ENCODE measurements at places on chromosomes 12 and 14.

- DNase-seq, result no peak
Observed at GRCh38 chr12:7046383-7047105, 14.0 kb upstream of the C1S start.

GRCh38 chr14:102878174-102878969 is 44.1 kb upstream of the AMN start:
- DNase-seq, result no peak

DNA sequence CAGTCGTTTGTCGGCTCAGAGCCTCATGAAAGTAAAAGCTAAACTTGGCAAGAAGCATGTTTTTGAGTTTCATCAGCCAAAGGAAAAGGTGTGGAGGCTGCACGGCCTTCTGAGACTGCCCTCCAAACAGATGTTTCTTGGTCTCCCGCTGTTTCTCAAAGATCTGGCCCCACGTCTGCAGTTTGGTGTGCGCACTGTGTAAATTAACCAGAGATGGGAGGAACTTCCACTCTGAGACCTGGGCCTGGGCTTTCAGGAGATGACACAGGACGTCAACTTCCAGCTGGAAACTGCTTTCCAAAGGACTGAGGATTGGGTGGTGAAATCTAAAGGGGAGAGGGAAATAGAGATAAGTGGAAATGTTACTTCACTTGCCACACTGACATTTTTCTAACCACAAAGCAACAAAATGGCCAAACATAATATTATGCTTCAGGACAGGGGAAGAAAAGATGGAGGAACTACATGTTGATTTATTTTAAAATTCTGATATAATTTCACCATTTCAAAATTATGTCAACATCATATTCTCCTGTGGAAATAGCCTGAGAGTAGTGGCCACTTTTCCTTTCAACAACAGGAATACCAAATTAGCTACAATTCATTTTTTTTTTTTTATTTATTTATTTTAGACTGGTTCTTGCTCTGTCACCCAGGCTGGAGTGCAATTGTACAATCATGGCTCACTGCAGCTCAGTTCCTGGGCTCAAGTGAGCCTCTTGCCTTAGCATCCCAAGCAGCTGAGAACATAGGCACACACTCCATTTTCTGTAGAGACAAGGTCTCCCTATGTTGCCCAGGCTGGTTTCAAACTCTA is 27.6 kb downstream of the KICS2 start:
- no peak for DNase-seq

GRCh38 chr14:23582906-23583760 is 4.5 kb upstream of the JPH4 start:
- no peak for DNase-seq

GRCh38 chr14:22553445-22553844 is 35.6 kb downstream of the DAD1 start:
- DNase-seq, result no peak

DNA sequence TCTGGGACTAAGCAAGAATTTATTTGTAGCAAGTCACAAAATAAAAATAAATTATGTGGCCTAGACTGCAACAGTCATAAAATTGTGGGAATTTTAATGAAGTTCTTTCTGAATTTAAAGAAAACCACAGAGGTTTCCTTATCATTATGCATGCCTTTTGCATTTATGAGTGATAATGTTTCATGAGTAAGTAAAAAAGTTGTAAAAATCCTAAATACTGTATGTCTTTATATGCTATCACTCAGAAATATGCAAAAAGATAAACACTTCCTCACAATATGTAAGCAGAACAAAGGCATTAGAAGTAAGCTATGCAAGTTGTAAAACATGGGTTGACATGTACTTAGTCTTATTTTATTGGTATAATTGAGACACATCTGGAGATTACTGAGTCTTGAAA is 239.4 kb upstream of the PDE3A start:
- DNase-seq, result no peak

- no peak for DNase-seq
Observed at GRCh38 chr14:79356040-79356439, 855.3 kb downstream of the DIO2 start.

DNA sequence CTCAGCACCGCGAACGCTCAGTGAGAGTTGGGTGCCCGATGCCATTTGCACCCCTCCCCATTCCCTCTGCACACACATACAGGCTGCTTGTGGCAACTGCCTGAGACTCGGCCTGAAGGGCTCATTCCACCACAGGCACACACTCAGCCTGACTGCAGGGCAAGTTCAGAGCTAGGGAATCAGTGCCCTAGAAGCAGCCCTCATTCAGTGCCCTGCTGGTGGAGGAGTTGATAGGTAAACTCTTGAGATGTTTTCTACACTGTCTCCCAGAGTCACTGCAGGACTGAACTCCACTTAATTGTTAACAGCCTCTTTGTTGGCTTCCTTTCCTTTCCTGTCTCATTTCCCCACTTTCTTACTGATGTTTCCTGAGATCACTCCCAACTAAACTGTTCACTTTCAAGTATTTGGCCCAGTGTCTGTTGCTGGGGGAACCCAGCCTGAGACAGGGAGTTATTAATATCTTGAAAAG is 16.9 kb downstream of the PPP1R36 start:
- DNase-seq, result no peak

DNA sequence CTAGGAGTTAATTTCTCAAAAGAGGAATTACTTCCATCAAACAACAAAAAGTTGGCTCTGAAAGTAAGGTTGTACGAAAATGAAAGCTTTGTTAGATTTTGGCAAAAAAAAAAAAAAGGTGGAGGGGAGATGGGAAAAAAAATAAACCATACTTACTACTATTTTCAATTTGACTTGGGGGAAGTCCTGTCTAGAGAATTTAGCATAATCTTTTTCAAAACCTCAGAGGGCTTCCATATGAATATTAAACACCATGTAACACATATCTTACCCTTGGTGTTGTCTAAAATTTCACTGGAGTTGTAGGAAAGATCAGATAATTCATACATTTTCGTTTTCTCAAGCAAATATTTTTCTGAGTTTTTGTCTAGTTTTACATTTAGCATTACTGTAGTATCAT is 17.5 kb downstream of the GRIP1 start:
- no peak for DNase-seq

DNA sequence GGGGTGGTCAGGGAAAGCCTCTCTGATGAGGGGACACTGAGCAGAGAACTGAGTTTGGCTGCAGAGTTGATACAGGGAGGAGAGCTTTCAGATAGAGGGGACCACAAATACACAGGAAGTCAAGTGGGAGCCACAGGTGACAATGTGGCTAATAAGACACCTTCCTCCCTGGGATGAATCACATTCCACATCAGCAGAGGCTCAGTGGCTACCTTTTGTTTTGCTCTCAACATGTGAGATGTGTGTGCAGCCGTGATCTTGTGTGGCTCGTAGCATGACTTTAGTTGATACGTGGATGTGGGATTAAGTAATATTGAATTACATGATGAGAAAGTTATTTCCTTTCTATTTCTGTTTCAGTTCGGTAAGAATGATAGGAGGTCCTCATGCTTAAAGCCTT is 7.5 kb downstream of the CRADD start:
- DNase-seq, result no peak

DNA sequence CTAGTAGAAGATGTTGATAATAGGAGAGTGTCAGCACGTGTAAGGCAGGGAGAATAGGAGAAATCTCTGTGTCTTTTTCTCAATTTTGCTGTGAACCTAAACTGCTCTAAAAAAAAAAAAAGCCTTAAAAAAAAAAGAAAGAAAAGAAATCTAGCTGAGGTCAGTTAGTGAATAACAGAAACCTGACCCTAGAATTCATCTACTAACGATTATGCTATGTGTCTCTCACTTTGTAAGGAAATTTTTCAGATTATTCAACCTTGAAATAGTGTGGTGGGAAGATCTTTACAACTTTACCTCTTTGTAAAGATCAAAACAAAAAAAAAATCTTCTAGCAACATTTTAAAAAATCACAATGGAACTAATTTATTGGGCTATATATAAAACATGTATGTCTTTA is 995.7 kb downstream of the GALC start:
- DNase-seq, result no peak

- DNase-seq, result no peak
Observed at GRCh38 chr14:32813401-32813800, 125.3 kb upstream of the NPAS3 start.

DNA sequence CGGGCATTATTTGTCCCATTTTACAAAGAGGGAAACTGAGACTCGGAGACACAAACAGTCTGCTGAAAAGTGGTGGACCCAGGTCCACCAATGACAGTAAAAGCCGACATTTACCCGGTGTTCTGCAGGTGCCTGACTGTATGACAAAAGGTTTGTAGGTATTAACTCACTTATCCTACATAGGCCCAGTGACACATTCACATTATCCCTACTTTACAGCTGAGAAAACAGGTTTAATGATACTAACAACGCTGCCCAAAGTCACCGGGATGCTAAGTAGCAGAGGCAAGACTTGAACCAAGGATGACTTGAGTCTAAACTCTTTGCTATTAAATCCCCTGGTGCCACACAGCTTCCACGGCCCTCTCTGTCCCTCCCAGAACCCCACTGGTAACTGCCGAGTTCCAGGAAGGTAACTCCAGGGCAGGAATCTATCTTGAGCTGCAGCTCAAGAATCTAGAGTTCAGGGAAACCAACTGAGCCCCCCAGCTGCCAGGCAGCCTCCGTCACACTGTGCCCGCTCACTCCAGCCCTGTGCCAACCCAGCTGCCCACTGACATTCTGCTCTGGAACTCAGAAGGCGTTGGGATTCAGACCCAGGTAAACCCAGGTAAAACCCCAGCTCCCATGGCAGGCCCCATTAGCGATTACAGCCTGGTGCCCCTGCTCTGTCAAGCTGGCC is 33.7 kb downstream of the SYNE3 start:
- DNase-seq, result no peak

- DNase-seq, result no peak
Observed at GRCh38 chr12:22014783-22015144, 31.3 kb upstream of the CMAS start.

DNA sequence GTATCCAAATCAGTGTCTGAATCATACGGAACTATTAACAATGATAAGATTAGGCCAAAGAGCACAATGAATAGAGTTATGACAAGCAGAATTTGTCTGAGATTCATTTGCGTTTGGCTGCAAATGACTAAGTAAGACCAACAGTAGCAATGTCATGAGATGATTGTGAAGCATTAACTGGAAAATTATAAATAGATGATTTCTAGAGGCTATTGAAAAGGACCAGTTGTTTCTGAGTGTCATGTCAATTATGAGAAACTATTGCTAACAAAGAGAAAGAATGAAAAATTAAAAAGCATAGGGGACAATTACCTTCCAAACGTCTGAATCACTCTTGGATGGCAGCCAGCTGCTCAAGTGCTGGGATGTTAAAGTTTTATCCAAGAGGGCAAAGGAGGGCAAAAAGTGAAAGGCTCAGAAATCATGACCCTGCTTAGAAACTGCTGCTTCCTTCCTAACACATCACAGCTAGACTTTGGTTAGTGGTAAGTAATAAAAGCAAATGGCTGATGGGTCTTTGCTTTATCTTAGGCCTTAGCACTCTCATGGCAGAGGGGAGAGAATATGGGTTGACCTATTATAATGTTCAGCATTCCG is 89.0 kb downstream of the AKAP6 start:
- no peak for DNase-seq

DNA sequence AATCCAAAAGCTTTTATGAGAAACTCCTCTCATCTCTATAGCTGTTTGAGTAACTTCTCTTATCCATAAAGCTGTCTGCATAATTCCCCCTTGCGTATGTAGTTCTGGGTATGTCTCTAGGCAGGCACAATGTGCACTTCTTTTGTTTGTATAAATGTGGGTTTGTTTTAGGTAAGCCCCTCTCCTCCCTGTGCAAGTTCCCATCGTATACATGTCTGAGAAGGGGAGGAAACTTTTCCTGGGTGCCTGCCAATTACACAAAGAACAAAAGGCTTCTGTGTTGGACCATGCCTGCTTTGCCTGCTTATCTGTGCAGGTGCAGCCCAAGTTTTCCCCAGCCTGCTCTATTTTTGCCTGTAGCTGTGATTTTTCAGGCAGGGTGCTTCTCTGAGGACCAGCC is 96.7 kb downstream of the CCER1 start:
- DNase-seq, result no peak

- no peak for DNase-seq
Observed at GRCh38 chr12:119621878-119622277, 28.3 kb downstream of the TMEM233 start.

DNA sequence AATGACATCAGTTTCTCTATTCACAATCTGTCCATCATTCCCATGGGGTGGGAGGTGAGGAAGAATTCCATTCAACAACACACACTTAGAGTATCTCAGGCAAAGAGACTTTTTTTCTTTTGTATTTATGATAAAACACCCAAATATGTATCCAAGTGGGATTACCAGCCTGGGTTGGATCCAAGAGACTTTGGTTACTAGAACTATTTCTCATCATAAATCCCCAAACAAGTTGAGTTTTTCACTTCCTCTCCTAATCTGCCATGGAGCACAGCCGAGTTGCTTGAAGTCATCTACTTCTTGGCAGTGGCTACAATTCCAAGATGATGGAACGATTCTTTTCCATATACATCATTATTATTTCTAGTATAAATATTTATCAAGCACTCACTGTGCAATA is 209.2 kb upstream of the HMGA2 start:
- no peak for DNase-seq

- no peak for DNase-seq
Observed at GRCh38 chr14:34699873-34700621, 14.3 kb downstream of the CFL2 start.

- DNase-seq, result no peak
Observed at GRCh38 chr12:57099047-57099714, 10.3 kb downstream of the NAB2 start.

- no peak for DNase-seq
Observed at GRCh38 chr12:10614056-10614370, 604 bp upstream of the MAGOHB start.

DNA sequence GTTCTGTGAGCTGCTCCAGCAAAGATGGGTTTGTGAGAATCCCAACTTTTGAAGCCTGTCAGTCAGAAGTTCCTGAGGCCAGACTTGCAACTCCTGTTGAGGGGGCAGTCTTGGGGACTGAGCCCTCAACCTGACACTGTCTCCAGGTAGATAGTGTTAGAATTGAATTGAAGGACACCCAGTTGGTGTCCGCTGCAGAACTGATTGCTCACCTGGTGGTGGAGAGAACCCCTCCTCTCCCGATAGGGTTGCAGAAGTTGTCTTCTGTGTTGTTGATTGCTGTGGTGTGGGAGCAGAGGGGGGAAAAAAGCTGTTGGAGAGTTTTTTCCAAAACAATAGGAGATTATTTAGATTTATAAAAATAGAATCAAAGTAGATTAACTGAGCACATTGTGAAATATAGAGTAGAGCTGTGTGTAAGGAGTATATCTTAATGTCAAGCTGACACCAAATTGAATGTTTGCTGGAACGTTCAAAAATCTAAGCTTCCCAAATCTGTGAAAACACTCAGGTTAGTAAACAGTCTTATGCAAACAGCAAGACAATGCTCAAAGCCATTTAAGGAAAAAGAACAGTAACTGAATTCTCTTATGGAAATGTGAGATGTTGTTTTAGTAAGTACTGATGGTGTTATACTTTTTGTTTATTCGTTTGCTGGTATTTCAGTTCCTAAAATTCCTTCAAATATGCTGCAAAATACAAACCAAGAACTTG is 18.6 kb downstream of the HIF1A start:
- no peak for DNase-seq

GRCh38 chr14:68658943-68659931 is 133.6 kb downstream of the ZFP36L1 start:
- no peak for DNase-seq

- no peak for DNase-seq
Observed at GRCh38 chr14:24848102-24848790, 201.7 kb downstream of the STXBP6 start.

GRCh38 chr14:72512925-72513324 is 381.0 kb downstream of the DPF3 start:
- DNase-seq, result no peak
